Foreskin melanocyte (primary cell): ENCODE measurements at places on chromosomes 1 and 21.

DNA sequence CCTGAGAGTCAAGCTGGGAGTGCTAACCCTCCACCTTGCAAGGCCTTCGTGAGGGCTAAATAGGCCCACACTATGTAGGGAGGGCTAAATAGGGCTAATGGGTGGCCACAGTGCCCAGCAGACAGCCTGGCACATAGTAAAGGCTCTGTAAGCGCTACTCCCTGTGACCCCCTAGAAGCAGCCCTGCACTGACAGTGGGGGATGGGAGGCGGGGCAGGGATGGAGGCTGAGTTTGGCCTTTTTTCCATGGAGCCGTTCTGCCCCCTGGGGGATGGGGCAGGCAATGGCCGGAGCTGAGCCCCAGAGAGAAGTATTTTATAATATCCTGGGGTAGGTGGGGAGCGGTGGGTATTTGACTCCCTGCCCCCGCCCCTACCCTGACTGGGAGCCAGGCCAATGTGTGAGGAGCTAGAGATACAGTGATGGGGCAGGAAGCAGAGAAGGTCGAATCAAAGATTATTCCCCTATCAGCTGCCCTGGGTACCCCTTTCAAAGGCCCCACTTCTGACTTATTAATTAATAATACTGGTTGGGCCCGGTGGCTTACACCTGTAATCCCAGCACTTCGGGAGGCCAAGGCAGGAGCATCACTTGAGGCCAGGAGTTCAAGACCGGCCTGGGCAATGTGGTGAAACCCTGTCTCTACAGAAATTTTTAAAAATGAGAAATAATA, 42.3 kb downstream of the LACTBL1 start:
- peak; percentile 13 for DNase-seq

GRCh38 chr1:12496154-12496961, 121.7 kb downstream of the DHRS3 start:
- no peak for DNase-seq

GRCh38 chr1:116902027-116902426, 7.7 kb upstream of the PTGFRN start:
- no peak for DNase-seq

DNA sequence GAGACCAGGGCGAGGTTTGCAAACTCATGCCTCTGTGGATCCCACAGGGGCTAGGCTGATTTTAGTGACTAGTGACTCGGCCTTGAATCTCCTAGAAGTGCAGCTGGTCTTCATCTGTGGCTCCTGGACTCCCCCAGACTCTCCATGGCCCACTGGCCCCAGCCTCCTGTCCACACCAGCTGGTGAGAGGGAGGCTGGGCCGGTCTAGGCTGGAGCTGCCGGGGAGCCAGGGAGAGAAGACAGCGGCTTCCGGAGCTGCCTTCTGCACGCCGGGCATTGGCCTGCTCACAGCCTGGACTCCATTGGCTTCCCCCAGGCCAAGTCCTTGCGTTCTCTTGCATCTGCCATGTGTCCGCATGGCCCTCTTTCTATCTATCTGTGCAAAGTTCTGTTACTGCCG, 52.1 kb upstream of the COL6A1 start:
- no peak for DNase-seq

DNA sequence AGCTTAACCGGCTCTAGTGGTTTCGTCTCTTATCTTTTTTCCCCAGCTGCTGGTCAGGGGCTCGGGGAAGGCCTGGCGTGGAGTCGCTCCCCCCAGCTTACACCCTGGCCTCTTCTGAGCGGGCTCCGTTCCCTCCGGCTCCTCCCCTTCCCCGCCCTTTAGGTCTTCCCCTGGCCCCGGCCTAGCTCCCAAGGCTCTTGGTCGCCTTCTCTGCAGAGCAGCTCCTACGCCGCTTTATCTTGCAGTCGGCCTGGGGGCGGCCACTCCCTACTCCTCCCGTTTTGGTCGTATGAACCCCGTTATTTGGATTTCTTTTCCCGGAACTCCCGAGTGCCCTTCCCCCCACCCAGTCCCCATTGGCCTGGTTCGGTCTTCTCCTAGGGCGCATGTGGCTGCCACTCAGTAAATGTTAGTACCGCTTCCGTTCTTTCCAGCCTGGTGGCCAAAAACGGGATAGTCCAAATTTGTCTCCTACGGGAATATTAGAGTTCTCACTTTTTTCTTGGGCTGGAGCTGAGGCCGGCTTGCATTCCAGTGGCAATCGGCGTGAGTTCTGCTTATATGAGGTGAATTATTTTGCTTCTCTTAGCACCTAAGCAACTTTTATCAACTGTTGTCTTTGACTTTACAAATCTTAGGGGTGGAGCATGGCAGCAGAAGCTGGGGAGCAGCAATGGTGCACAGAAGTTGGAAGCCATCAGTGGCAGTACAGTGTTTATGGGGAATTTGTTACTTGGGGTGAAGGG, 467 bp downstream of the THRAP3 start:
- peak; percentile 90 for DNase-seq

- DNase-seq = no peak
Measured at GRCh38 chr1:3819771-3820200, 23.5 kb upstream of the LRRC47 start.

GRCh38 chr21:38188037-38188436, 68.8 kb upstream of the KCNJ15 start:
- no peak for DNase-seq

GRCh38 chr1:165109013-165109412, 247.5 kb downstream of the LMX1A start:
- DNase-seq = no peak

DNA sequence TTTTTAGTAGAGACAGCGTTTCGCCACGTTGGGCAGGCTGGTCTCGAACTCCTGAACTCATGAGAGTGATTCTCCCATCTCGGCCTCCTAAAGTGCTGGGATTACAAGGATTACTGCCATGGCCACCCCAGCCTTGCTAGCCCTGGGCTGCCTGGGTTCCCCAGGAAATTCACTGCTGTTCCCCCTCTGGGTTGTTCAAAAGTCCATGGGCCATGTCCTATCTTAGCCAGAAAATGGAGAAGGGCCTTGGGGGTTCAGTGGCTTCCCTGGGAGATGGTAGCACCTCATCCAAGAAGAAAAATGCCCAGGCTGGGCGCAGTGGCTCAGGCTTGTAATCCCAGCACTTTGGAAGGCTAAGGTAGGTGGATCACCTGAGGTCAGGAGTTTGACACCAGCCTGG, 20.9 kb downstream of the SLC26A9 start:
- DNase-seq = no peak
